ENCODE measurements at places on chromosomes 4 and X.

- no peak for DNase-seq
These were observed 23.7 kb upstream of the FBXW7 start for GRCh38 chr4:152559641-152560040.

DNA sequence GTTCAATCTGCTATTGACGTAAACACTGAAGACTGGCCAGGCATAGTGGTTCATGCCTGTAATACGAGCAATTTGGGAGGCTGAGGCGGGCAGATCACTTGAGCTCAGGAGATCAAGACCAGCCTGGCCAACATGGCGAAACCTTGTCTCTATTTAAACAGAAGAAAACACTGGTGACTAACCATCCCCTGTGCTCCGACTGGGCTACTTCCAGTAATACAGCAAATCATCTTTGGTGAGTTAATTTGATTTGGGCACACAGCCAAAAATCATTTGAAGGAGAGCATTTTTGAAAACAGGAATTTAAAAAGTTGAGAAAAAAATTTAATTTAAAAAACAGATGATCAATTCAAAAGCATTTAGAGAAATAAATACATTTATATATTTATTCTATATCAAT, 52.0 kb downstream of the SEC24D start:
- no peak for DNase-seq

GRCh38 chr4:184537269-184538022, 63.1 kb upstream of the IRF2 start:
- peak; percentile 88 for DNase-seq

DNA sequence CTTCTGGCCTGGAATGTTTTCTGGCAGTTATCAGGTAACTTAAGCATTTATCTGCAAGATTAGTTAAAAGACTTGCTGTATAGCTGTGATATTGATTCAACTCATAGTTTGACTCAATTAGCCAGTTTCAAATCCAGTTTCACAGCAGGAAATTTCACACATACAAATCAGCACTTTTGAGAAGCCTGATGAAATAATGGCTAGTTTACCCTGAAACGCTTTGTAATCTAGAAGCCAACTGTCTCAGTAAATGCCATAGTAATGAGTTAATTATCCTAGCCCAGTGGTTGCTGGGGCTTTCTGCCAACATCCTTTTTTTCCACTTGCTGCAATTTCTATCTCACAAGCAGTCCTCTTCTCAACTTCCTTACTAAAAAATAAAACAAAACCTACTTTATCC, 53.1 kb downstream of the ARHGEF38 start:
- no peak for DNase-seq

DNA sequence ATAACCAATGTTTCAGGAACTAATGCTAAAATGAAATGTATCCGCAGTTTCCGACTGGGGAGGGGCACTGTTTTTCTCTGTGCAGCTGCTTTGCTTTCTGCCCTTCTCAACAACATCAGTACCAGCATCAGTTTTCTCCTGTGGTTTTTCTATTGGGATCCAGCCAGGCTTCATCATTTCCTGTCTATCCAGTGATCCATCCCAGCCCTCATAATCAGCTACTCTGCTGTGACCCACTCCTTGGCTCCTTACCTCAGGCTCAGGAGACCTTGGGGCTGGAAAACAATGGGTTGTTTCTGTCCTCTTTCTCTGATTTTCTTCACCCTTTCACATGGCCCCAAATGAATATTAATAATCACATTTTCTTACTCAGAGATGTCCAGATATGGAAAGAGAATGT, 222.2 kb upstream of the DKK2 start:
- DNase-seq, result no peak

DNA sequence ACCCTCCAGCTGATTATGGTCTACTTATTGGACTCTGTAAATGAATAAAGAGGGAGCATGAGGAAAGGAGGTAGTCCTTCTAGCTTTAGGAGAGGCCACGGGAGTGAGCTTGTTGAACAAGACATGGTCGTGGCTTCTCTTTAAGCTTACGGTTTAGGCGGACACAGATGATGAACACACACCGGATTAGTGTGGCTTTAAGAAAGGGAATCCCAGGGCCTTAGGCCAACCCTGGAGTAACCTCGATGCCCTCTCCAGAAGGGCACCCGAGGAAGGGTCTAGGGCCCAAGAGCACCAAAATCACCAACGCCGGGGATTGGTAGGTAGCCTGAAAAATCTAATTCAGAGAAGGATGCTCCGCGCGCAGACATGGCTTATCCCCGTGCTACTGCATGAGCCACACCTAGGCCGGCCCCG, 39.4 kb downstream of the ERVMER34-1 start:
- DNase-seq, result no peak

DNA sequence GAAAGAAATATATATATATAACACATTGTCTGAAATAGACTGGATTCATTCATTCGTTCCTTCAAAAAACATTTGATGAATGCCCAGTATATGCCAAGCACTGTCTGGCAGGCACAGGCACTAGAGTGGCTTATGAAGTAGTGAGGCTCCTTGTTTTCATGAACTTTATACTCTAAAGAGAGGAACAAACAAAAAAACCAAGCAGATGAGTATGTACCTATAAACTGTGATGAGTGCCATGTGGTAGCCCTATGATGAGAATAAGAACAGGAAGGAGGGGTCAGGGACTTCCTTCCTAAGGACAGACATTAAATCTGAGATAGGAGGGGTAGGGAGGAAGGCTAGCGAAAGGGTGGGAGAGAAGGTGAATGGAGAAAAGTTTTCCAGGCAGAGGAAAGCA, 19.5 kb upstream of the PDGFRA start:
- no peak for DNase-seq

GRCh38 chr4:173527103-173527891, 2.7 kb downstream of the HAND2 start:
- DNase-seq, result no peak

DNA sequence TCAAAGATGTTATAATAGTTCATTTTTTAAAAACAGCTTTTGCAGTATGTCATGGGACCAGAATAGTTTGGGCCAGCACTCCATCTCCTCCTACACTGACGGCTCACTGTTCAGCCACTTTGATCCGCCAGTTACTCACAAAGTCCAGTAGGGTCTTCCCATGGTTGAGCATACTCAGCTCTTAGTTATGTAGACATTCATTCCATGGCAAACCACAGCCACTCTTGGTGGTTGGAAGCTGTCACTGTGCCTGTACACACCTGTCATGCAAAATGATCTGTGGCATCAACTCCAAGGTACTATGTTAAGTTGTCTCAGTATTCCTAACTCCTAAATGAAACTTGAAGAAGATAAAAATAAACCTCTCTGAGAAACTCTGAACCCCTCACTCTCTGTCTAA, 127.2 kb downstream of the NR3C2 start:
- no peak for DNase-seq

DNA sequence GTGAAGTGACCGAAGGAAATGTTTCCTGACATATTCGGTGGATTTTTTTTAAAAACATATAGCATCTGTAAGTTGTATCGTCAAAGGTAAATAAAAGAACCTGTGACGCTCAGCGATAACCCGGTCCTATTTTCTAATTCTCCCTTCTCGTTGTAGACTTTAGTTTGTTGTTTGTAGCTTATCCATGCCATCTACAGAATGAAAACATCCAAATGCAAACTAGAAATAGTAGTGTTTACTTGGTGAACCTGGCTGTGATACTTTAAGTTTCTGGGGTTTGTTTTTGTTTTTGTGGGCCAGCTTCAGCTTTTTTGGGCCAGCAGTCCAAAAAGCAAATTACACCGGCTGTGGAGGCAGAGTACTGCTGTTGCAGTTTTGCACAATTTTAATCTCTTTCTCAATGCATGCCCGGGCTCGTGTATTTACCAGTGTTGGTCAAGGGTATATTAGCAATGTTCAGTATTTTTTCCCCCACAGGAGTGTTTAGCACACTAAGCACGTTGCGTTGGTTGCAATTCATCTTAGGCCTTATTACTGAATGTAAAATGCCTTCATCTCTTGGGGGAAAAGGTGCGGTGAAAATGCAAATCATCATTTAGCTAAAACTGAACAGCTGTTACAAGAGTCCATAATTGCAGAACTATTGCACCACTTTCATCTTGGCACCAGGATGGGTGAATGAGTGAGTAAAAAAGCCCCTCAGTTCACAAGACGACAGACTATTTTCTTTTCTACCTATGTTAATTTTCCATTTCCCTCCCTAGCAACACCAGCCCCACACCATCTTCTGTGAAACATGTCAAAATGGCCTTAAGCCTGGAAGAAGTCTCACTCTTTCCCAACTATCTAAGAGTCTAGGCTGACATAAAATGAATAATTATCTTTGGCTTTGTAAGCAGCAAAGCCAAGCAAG, 1.7 kb upstream of the CNOT6L start:
- no peak for DNase-seq

DNA sequence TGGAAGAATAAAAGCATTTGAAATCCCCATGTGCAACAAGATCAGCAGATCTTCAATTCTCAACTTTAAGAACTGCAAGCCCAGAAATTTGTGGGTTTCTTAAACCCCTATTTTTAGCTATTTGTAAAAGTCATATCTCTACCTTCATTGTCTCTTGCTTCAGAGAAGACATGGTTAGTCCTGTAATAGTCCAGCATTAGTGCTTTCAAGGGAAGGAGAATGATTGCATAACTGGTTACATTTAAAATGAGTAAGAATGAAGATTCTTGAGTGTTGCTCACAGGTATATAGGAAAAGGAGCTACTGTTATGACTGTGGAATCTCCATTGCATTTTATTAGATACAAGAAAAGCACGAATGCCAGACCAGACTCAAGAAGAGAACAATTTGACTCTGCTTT, 84.0 kb downstream of the CCSER1 start:
- DNase-seq, result no peak

- no peak for DNase-seq
These were observed 11.5 kb downstream of the CXCL2 start for GRCh38 chr4:74087481-74087880.

DNA sequence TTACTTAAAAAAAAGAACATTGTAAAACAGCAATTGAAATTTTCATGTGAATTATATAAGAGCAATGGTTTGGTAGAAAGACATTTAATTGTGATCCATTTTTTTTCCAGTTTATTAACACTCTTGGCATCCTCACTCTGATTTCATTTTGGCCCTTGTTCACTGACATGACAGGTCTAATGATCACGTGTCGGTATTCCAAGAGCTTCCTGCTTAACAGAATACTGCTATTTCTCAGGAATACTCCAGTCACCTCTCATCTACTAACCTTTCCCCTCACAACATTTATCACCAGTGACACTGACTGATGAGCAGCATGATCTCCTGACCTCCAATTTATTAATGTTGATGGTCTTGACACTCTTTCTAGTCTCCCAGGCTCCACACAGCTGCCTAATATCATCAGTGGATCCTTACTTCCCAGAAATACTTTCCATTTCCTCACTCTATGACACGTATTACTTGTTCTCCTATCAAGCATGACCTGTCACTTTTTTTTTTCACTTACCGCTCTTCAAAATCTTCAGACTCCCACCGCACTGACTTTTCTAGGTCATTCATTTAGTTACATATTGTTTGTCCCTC, 847.8 kb upstream of the SLIT2 start:
- no peak for DNase-seq

DNA sequence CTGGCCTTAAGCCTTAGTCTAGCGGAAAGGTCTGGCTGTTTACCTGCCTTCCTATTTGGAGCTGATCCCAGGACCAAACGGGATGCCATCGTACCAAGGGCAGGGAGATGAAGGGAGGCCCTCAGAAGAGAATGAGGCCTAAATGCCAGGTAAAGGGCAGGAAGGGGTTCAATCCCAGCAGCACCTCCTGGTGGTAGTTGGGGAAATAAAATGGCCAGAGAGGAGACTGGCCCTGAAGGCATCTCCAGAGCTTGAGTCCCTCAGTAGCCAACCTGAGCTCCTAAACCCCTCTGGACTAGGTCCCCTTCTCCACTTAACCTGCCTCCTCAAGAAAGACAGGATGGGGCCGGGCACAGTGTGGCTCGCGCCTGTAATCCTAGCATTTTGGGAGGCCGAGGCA, 53.7 kb downstream of the KDM5C start:
- DNase-seq, result no peak

DNA sequence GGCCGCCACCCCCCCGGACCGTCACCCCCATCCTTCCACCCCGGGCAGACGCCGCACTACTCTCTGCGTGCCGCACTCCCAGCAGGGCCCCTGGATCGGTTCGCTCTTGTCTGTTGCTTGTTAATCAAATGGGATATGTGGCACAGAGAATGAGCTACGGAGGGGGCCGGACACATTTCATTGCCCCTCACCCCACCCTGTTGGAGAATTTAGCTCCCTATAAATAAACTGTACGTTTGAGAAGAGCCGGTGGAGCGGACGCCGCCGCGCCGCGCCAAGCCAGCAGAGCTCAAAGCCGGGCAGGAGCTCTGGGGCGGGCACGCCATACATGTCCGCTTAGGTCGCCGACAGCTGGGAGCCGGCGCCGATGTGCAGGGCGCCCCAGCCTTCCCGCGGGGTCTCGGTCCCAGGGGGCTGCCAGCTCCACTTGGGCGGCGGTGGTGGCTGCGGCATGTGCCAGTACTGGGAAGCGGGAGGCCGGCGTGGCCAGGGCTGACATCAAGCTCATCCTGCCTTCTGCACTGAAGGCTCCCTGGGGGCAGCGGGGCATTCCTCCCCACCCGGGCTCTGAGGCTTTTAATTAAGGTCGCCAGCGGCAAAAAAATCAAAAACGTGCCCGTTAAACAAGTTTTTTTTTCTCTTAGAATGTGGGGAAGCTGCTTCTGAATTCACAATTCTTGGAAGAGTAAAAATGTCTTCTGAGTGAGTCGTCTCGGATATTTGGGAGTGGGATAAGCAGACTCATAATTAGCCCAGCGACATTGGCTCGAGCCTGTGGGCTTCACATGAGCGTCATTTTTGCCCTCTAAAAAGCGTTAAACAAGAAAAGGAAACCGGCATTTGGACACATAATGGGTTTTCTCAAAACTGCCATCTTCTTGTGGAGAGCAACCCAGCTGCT, 1.1 kb upstream of the PCDH19 start:
- no peak for DNase-seq

GRCh38 chr4:15413010-15413622, 14.7 kb upstream of the C1QTNF7 start:
- no peak for DNase-seq

- DNase-seq, result no peak
These were observed 92.2 kb upstream of the RAPGEF2 start for GRCh38 chr4:159010563-159011260.

Data from activated CD4-positive, alpha-beta T cell treated with anti-CD3 and anti-CD28 coated beads for 1 hour (primary cell).